ENCODE measurements at places on chromosomes 4 and X.
A peak's percentile ranks its signal among the peaks of the same experiment; 100 is the strongest.

- peak; percentile 62 for ATAC-seq
These were observed 61.3 kb downstream of the ANTXR2 start for GRCh38 chr4:80011636-80012236.

GRCh38 chr4:124390861-124391260 lies 321.7 kb downstream of the ANKRD50 start:
- no peak for ATAC-seq

GRCh38 chr4:158811216-158811540 lies 42.4 kb downstream of the FNIP2 start:
- ATAC-seq, result no peak

DNA sequence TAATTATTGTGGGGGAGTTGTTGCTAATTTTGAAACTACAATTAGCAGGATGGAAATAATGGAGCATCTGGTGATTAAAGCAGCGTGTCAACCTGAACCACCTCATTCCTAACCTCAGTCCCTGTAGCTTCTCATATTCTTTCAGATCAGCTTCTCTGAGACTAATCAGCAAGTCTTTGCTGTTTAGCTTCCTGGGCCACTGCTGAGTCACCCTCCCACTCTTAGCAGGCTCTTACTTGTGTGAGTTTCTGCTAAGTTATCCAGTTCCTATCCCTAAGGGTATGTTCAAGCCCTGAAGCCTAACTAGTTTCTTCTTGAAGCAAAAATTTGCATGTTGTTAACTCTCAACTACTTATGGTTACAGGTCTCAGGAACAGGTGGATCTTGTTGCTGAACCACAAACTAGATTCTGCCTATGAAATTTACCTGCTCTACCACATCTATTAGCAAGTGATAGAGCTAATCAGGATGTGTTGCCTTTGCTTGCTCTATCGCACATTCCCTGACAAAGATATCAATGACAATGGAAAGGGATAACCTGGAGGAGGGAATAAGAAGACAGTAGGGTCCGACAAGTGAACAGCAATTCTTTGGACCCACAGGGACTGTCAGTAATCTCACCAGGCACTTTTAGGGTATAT lies 134.2 kb downstream of the EIF4E start:
- ATAC-seq, result no peak

DNA sequence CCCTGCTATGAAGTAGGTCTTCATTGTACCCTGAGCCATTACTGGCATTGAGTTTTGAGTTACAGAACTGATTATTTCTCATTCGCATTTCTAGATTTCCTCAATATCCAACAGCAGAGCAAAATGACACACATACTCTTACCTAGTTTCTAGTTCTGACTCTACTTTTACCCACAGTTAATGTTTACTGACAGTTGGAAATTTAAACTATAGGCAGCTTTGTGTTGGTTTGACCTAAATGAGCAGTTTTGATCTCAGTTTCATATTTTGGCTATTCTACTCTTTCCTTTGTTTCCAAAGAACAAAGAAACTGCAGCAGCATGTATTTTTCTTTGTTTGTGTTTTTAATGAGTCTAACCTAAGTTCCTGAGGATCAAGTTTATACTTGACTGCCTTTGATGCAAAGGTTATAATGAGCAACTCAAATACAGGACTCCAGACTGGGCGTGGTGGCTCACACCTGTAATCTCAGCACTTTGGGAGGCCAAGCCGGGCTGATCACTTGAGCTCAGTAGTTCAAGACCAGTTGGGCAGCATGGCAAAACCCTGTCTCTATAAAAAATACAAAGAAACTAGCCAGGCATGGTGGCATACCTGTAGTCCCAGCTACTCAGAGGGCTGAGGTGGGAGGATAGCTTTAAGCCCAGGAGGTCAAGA lies 30.4 kb downstream of the TXK start:
- ATAC-seq, result no peak
